CD4-positive, alpha-beta T cell treated with Interleukin-6 at 100 ng/mL for 8 hours (primary cell): ENCODE measurements at places on chromosomes 11 and 22.

DNA sequence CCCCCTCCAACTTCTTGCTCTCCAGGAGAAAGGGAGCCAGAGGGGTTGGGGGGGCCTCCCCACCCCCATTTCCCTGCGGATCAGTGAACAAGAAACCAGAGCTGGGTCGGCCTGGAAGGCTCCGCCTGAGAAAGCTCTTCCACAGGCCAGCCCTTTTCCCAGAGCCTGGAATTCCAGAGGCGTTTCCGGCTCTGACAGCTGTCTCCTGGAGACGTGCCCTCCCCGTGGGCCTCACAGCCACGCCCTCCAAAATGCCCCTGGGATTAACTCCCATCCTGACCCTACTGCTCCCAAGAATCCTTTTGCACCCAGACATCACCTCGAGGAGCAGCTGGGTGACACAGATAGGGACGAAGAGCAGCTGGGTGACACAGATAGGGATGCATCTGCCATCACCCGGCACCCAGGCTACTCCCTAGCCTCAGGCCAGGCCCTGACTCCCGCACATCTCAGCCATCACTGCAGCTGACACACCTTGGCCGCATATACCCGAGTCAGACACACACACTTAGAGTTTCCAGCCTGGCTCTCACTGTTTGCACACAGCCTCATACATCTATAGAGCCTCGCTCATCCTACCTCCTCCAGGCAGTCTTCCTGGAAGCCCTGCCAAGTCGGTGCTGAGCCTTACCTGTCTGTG, 7.6 kb upstream of the CDC42EP1 start:
- DNase-seq = no peak

DNA sequence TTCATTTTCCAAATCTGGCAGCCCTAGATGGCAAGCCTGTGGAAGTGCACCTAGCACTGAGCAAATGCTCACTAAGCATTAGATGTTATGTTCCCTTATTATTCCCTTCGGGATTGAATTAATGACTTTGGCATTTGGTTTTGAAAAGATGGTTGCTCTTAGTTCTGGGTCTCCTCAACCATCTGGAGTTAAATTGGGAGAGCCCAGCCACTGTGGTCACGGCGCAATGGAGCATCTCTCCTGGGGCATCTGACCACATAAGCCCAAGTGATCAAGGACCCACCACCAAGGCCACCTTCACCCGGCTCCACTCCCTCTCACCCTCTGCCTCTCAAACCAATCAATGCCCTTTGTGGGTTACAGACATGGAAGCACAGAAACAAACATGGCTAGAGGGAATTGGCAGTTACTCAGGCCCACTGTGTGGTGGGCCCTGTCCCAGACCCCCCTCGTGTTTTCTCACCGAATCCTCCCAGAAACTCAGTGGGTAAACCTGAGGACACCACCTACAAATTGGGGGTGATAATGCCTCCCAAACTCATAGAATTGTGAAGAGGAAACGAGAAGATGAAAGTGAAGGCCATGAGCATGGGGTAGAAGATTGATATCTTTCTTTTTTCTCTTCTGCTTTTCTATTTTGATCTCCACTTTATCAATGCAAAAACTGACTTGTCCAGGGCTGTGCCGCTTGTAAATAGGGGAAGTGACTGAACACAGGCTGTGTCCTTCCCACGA, 52.2 kb downstream of the IRAG1 start:
- no peak for DNase-seq

DNA sequence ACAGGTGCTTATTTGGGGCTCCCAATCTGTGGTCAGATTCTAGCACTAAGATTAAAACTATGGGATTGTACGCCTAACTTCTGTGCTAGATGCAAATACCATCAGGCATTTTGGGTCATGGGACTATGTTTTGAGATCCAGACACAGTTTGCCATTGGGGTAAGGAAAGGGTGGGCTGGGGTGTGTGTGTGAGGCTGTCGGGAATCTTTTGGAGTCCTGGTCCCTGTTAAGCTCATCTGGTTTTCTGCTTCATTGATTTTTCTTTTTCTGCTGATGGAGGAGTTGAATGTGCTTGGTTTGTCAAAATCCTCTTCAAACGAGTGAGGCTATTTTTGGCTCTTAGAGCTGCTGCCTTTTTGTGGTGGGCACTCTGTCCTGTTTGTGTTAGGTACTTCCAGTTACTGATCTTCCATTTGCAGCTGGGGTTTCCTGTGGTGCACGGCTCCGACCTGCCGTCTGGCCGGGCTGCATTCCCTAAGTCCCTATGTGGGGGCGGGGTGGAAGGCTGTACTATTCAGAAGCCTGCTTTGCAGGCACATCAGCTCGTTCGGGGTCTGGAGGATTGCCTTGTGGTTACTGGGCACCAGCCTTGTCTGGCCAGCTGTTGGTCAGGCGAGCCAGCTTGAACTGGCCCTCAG, 2.9 kb downstream of the BCR start:
- DNase-seq = no peak

- no peak for DNase-seq
Observed at GRCh38 chr11:65803797-65804492, 17.1 kb downstream of the OVOL1 start.

DNA sequence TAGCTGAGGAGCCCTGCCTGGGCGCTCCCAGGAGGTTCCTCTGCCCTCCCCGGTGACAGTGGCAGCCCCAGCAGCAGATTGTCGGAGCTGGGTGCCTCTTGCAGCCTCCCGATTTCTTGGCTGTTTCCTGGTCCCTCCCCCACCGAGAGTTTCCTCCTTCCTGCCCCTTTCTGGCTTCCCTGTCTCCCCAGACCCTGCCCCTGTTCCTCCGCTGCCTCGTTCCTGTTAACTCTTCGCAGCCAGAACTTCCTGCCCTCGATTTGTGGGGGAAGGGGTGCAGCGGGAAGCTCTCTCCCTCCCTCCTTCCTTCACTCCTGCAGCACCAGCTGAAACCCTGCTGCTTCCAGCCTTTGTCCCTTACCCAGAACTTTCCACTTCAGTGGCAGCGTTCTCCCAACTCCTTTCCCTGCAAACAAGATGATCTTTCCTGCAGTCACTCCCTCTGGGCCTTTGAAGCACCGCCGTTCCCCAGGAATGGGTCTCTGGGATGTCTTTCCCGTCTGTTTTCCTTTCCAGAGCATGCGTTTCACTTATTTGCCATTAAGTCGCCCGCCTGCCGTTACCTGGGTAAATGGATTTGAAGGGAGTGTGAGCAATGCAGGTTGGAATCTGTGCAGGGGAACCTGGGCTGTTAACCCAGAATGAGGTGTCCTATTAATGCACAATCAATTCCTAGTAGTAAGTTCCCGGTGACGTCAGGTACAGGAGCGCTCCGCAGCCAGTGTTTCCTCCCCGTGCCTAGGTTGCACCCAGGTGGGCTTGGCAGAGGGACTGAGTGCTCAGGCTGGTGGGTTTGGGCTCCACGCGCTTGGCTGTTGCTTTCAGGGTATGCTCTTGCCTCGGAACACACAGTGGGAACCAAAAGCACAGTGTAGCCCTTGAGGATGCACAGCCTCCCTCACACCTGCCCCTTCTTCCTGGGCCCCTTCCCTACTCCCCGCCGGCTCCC, 4.3 kb downstream of the GRK2 start:
- DNase-seq = peak; percentile 27

DNA sequence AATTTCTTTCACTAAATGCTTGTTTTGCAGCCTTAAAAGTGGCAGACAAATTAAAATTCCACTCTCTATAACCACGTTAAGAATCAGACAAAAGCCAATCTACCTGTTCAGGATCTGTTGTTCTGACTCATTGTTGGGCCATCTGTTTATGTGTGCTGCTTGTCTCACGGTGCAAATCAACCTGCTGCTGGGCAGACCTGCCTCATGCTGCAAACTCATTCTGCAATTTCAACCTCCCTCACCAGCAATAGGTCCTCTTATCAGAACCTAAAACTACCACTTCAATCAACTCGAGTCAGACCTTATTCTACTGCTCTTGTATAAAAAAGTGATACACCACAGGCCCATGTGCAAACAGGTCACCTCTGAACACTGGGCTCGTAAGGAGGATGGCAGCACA, 75.1 kb downstream of the LARGE2 start:
- DNase-seq = no peak

DNA sequence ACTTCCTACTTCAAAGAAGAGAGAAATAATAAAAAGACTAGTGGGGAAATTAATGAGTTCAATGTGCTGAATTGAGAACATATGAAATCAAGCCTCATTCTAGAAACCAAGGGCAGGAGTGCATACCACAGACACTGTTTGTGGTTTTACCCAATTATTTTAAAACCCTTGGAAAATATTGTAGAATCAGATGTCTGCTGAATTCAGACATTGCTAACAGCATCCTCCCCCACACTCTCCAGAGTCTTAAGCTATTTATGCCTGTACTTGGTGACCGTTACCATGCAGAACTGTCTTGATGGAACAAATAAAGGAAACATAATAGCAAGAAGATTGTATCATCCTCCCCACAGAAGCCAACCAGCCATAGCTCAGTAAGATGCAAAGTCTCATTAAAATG, 850.1 kb downstream of the NTM start:
- no peak for DNase-seq

GRCh38 chr22:49025791-49026493, 801.7 kb downstream of the BRD1 start:
- no peak for DNase-seq

GRCh38 chr11:77590194-77590782, 535 bp downstream of the AQP11 start:
- no peak for DNase-seq

DNA sequence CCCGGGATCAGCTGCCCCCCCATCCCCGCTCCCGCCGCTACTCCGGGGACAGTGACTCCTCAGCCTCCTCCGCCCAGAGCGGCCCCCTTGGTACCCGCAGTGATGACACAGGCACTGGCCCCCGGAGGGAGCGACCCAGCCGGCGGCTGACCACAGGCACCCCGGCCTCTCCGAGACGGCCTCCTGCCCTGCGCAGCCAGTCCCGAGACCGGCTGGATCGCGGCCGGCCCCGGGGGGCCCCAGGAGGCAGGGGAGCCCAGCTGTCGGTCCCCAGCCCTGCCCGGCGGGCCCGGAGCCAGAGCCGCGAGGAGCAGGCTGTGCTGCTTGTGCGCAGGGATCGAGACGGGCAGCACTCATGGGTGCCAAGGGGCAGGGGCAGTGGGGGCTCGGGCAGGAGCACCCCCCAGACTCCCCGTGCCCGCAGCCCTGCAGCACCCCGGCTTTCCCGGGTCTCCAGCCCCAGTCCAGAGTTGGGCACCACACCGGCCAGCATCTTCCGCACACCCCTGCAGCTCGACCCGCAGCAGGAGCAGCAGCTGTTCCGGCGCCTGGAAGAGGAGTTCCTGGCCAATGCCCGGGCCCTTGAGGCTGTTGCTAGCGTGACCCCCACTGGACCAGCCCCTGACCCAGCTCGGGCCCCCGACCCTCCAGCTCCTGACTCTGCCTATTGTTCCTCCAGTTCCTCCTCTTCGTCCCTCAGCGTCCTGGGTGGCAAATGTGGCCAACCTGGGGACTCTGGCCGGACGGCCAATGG, 3.9 kb downstream of the RASL10A start:
- no peak for DNase-seq

DNA sequence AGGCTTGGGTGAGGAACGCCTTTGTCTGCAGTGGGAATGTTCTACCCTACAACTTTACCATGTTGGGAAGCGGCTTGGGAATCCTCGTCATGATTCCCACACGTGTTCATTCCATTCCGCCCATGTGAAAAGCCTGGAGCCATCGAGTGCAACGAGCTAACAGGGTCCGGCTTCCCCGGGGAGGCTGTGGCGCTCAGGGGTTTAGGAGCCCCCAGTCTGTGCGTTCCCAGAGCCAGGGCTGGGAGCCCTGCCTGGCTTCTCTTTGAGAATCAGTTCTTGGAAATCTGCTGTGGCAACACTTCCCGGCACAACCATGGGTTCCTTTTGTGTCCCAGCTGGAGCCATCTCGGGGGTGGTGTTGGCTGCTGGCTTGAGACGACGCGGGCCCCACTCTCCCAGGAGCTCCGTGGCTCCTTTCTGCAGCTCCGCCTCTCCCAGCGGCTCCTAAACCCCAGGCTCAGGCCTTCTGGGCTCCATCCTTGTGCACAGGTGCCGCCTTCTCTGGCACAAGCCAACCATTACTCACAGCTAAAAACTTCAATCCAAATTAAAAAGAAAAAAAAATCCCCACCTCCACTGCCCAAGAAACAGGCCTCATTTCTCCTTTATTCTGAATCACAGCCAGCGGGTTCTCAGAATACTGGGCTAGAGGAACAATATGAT, 18.7 kb upstream of the PPFIA1 start:
- no peak for DNase-seq

- DNase-seq = no peak
Observed at GRCh38 chr11:98625526-98625925, 395.2 kb upstream of the CNTN5 start.

- DNase-seq = no peak
Observed at GRCh38 chr11:15159085-15159484, 44.4 kb downstream of the INSC start.
